ENCODE measurements at places on chromosomes 13 and 19. TPM values are rescaled to one million over a fixed set of nuclear protein-coding genes. Genes with fewer than 3 reads are reported as not detected.

ZNF837 gene
- 0.35 TPM for total RNA-seq

ATP1A3 gene
- total RNA-seq = not detected

GNG8 gene
- total RNA-seq = not detected

ZNF93 gene
- 3.2 TPM for total RNA-seq

CCDC169 gene
- total RNA-seq = 1.7 TPM

MBD3L2 gene
- total RNA-seq = not detected

Data from smooth muscle cell of the coronary artery (primary cell).